ENCODE measurements at places on chromosomes 7 and 10. TPM values are rescaled to one million over a fixed set of nuclear protein-coding genes. Genes with fewer than 3 reads are reported as not detected.

MAGI2 gene
- total RNA-seq: not detected

SEMA4G gene
- 1.1 TPM for total RNA-seq

IDI2 gene
- not detected for total RNA-seq

DNAJB6 gene
- total RNA-seq: 232 TPM

GIMAP4 gene
- total RNA-seq: 20.7 TPM

CPN1 gene
- total RNA-seq: not detected

MPP7 gene
- 32.5 TPM for total RNA-seq

PNLIPRP2 gene
- not detected for total RNA-seq

GRCh38 chr10:79211616-79212015 lies 135.7 kb upstream of the PPIF start:
- no peak for DNase-seq
- H3K27me3 ChIP-seq: no peaks in the 10 kb centered on the region
- no peak overlapping the region for H3K4me3 ChIP-seq
- peaks cover 36% of the 10 kb centered on the region for H3K36me3 ChIP-seq
- no peak overlapping the region for H3K27ac ChIP-seq

DNA sequence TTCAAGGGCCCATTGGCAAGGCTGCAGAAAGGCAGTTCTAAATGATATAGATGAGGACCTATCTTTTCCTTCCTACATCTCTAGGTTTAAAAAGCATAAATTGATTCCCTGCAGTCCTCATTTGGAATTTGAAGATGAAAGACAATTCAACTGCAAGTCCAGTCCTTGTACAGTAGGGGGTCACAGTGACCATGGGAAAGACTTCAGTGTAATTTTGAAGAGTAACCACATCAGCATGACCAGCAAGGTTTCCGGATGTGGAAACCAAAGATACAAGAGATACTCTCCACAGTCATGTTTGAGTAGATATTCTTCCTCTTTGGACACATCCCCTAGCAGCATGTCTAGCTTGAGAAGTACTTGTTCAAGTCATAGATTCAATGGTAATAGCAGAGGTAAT lies 539.3 kb upstream of the TEX47 start:
- no peaks in the 10 kb centered on the region for H3K36me3 ChIP-seq
- DNase-seq: no peak
- H3K27ac ChIP-seq: no peak overlapping the region
- no peaks in the 10 kb centered on the region for H3K4me1 ChIP-seq
- H3K27me3 ChIP-seq: no peaks in the 10 kb centered on the region

DNA sequence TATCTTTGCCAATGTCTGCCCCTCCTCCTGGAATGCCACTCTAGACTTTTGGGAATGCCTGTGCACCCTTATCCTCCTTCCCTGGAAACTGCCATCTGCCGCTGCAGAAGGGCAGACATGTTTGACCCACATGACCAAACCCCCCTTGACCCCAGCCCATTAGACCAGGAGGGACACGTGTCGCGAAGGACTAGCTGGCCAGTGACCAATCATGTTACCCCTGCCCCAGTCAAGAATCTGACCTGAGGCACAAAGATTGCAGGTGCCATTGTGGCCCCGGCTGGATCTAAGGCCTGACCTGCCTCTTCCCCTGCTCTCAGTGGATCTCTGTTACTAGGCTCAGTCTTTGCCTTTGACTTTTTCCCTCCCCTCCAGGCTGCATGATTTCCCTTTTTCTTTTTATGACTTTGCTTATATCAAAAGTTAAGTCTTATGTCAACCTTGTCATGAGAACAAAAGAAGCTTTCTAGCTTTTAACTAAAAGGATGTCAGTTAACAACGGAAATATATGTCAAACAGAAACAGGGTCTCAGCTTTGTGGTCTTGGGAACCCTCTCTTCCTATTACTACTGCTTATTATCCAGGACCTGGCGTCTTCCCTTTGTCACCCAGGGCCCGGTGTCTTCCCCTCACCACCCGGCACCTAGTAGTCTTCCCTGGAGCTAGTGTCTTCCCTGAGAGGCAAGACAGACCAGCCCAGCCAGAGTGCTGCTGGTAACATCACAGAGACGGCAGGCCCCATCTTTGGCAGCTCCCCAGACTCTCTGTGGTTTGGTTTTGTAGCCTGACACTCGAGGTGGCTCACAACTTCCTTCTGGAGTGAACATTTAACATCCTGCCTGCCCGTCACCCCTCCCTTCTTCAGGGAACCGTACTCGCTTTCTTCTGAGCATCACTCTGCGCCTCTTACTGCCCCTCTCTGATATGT lies 24.4 kb upstream of the PPIF start:
- peak overlapping the region; percentile 67 for H3K27ac ChIP-seq
- H3K27me3 ChIP-seq: no peaks in the 10 kb centered on the region
- DNase-seq: peak; percentile 73
- peaks cover 79% of the 10 kb centered on the region for H3K4me1 ChIP-seq
- peak overlapping the region; percentile 17 for H3K4me3 ChIP-seq

GRCh38 chr7:84139986-84140729 lies 54.4 kb downstream of the SEMA3A start:
- no peaks in the 10 kb centered on the region for H3K27me3 ChIP-seq
- no peak overlapping the region for H3K4me3 ChIP-seq
- no peak overlapping the region for H3K27ac ChIP-seq
- DNase-seq: no peak
- H3K4me1 ChIP-seq: no peaks in the 10 kb centered on the region

DNA sequence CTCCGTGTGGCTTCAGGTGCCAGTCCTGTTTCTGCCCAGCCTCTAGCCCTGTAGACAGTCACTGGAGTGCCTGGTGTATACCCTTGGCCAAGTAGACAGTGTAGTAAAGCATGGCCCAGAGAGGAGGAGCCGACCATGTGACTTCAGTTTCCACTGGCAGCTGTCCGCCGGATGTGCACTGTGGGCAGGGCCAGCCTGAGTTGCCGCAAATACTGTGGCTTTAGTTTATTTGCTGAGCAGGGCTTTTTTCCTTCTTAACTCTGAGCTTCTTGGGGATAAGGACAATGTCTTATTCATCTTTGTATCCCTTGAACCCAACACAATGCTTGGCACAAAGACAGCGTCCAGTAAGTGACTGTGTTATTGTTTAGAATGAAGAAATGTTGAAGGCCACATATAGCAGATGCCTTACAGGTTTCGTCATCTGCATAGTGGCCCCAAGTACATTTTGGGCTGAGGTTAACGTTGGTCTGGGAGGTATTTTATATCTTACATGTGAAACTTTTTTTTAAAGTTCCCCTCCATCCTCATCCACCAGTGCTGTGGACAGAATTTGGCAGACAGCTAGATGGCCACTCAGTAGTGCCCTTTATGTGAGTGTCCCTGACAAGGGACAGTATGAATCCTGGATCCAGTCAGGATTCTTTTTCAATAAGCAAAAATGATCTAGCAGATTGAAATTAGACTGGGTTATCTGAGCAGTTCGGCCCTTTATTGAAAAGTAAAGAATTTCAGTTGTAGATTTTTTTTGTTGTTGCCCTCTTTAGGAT lies 40.6 kb downstream of the CYP17A1 start:
- H3K27ac ChIP-seq: no peak overlapping the region
- no peak overlapping the region for H3K4me3 ChIP-seq
- DNase-seq: peak; percentile 32
- peaks cover 30% of the 10 kb centered on the region for H3K4me1 ChIP-seq

- peaks cover 3% of the 10 kb centered on the region for H3K27me3 ChIP-seq
- no peak overlapping the region for H3K4me3 ChIP-seq
- H3K27ac ChIP-seq: no peak overlapping the region
- H3K4me1 ChIP-seq: peaks cover 8% of the 10 kb centered on the region
- DNase-seq: peak; percentile 65
- H3K36me3 ChIP-seq: no peaks in the 10 kb centered on the region
Observed at GRCh38 chr7:45259966-45260646, 102.5 kb downstream of the RAMP3 start.

- no peaks in the 10 kb centered on the region for H3K36me3 ChIP-seq
- no peaks in the 10 kb centered on the region for H3K27me3 ChIP-seq
- no peaks in the 10 kb centered on the region for H3K4me1 ChIP-seq
- no peak for DNase-seq
- no peak overlapping the region for H3K4me3 ChIP-seq
Observed at GRCh38 chr7:12630513-12630819, 57.0 kb upstream of the ARL4A start.

DNA sequence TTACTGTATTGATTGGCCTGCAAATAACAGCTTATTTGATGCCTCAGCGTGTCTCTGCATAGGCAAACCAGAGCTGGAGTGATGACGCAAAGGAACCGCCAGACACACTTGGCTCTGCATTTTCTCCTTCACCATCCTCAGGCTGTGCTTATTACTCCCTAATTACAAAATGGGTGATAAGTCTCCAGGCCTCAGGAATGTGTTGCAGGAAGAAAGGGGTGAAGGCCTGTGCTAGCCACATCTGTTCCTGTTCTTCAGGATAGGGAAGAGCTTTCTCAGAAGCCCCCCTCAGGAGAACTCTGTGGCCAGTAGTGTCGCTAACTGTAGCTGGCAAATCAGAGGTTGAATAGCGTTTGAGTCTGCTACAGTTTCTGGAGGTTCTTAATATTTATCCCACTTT lies 5.1 kb downstream of the TDRD1 start:
- no peak overlapping the region for H3K4me3 ChIP-seq
- no peaks in the 10 kb centered on the region for H3K36me3 ChIP-seq
- no peaks in the 10 kb centered on the region for H3K4me1 ChIP-seq
- H3K27me3 ChIP-seq: no peaks in the 10 kb centered on the region

DNA sequence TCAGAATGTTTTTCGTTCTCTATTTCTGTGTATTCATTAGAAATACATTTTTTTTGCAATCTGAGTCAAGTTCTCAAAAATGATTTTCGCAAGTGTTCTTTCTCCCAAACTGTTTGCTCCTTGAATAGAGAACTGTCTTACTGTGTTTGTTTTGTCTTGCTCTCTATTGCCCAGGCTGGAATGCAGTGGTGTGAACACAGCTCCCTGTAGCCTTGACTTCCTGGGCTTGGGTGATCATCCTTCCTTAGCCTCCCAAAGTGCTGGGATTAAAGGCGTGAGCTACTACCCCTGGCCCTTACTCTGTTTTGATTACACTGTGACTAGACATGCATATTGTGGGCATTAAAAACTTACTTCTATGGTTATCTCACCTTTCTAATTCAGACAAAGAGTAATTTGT lies 56.7 kb downstream of the LUC7L2 start:
- DNase-seq: no peak
- H3K36me3 ChIP-seq: peaks cover 92% of the 10 kb centered on the region
- no peaks in the 10 kb centered on the region for H3K27me3 ChIP-seq
- H3K27ac ChIP-seq: no peak overlapping the region
- no peak overlapping the region for H3K4me3 ChIP-seq
- no peaks in the 10 kb centered on the region for H3K4me1 ChIP-seq

DNA sequence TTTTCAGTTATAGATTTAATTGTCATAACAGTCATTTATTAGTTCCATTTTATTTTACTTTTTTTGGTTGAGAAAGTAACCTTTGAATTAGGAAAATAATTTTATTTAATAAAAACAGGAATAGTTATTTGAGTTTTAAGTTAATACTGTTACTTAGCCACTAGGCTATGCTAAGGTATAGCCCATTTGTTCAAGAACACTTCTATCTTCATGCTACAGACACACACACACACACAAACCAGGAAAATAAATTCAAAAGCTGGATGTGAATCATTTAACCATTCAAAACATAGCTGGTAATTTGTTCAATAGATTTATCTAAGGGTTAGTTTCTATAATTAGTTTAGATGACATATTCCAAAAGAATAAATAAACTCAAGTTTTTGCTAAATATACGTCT lies 148.4 kb downstream of the RNF133 start:
- DNase-seq: no peak
- H3K27me3 ChIP-seq: no peaks in the 10 kb centered on the region
- H3K4me3 ChIP-seq: no peak overlapping the region
- H3K4me1 ChIP-seq: no peaks in the 10 kb centered on the region

DNA sequence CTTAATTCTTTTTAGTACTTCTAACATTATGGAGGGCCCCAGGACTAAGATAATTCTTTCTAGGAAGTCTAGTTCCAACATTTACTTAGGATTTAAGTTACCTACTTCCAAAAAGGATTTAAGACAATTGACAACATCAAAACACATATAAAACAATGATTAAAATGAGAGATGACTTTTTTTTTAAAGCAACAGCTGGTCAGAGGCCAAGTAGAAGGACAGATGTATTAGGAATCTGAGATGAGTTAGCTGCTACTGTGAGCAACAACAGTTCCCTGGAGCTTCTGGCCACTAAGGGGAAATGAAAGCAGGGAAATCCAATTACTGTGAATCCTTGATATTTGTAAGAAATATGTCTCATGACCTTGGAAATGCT lies 222.3 kb downstream of the PHTF2 start:
- H3K4me3 ChIP-seq: no peak overlapping the region
- H3K27me3 ChIP-seq: peaks cover 14% of the 10 kb centered on the region

- H3K27ac ChIP-seq: no peak overlapping the region
- H3K36me3 ChIP-seq: no peaks in the 10 kb centered on the region
- DNase-seq: no peak
Observed at GRCh38 chr7:17166824-17167379, 131.6 kb upstream of the AHR start.

DNA sequence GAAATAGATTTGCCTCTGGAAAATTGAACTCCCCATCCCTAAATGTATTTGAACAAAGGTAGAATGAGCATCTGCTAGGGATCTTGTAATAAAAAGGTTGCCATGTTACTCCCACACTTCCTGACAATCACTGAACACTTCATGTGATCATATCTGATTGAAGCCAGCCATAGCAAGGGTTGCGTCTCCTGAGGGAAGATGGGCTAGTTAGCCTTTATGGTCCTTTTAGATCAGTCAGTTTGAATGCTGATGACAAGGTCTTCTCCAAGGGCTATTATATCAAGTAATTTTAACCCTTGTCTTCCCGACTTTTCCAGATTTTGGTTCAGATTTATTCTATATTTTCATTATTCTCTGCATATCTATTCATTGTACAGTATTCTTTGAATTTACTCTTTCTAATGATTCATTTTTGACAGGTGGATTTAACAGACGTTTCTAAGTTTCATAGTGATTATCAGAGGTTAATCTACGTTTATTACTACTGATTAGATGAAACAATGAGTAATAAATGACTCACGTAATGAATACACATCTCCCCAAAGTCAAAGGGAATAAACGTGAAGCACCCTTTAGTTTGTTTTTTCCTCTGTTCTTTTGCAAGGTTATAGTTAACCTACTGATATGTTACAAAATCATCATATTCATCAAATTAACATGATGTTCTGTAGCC lies 28.1 kb downstream of the CSGALNACT2 start:
- no peaks in the 10 kb centered on the region for H3K27me3 ChIP-seq
- no peak overlapping the region for H3K4me3 ChIP-seq
- H3K27ac ChIP-seq: no peak overlapping the region
- no peak for DNase-seq
- H3K36me3 ChIP-seq: peaks cover 58% of the 10 kb centered on the region
